ENCODE measurements at places on chromosomes 5 and 9.

- DNase-seq: no peak
Observed at GRCh38 chr5:124825983-124826337, 79.5 kb upstream of the ZNF608 start.

DNA sequence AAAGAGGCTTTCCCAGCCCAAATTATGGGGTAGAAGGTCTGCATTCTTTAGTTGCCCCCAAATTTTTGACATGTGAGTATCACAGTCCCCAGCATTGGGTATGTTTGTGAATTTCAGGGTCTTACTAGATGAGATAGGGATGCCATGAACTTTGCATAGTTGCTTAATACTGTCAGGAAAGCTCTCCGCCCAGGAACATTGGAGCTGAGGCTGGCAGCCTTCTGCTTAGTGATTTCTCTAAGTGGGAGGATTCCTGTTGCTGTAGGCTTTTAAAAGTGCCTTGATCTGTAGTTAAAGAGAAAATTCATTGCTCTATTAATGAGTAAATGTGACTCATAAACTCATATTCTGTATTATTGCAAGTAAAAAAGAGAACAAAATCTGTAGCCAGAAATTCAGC, 206.9 kb downstream of the CAVIN4 start:
- DNase-seq: no peak

- no peak for DNase-seq
Observed at GRCh38 chr9:16236311-16236710, 634.2 kb downstream of the BNC2 start.

GRCh38 chr9:14428781-14429230, 114.9 kb upstream of the NFIB start:
- DNase-seq: peak; percentile 63

GRCh38 chr5:14039576-14039975, 95.1 kb upstream of the DNAH5 start:
- no peak for DNase-seq

DNA sequence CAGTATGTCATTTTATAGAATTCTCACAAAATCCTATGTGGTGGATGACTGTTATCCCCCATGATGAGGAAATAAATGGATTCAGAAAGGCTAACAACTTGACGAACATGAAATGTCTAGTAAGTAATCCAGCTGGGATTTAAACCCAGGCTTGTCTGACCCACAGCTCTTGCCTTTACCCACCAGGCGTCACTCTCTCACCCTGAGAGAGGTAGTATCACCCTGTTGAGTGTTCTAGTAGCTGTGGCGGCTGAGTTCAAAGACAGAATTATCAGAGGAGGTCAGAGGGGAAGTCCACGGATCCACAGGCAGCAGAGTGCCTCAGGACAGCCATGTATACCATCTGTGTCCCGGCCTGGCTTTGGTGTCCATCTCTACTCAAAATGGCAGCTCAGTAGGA, 113.8 kb downstream of the ZNF462 start:
- no peak for DNase-seq

DNA sequence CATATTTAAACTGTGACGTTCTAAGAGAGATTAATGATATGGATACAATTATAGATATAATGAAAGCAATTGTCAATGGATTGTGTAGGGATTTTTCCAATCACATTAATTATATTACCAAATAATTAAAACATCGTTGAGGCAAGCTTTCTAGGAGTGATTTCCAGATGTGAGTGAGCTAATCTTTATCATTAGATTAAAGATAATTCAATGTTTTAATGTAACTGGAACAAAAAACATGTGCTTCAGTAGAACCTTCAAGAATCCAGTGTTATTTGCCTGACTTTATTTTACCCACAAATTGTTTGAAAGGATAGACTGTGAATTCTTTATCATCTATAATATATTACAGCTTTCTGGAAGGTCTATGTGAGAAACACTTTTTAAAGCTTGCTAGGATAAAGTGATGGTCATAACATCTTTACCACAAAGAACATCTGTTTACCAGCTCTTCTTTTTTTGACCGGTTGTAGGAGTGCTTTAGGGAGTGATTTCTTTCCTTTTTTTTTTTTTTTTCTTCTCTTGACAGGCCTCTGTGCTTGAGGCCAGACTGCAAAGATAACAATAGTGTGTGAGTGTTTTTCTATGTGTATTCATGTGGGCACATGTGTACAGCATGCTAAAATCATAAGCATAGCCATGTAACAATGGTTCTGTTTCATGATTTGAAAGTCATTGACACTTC, 35.0 kb downstream of the SNCAIP start:
- DNase-seq: no peak

Measured in NCI-H2171 (cell line).